Neural cell (in vitro differentiated cells): ENCODE measurements at places on chromosomes 2 and 18. TPM values are rescaled to one million over a fixed set of nuclear protein-coding genes. Genes with fewer than 3 reads are reported as not detected.

ERICH2 gene
- polyA plus RNA-seq: 1.3 TPM in 1 of 2 replicates, not detected in the other

TUBB8B gene
- not detected in 2 replicates for polyA plus RNA-seq

MERTK gene
- polyA plus RNA-seq: 0.16 and 0.53 TPM in 2 replicates

CDH19 gene
- polyA plus RNA-seq: 0.11 and 0.28 TPM in 2 replicates

MC2R gene
- not detected in 2 replicates for polyA plus RNA-seq

SETBP1 gene
- polyA plus RNA-seq: 13.7 and 19.5 TPM in 2 replicates

PARD3B gene
- 0.36 and 0.54 TPM in 2 replicates for polyA plus RNA-seq

DGKD gene
- polyA plus RNA-seq: 33.4 and 36.4 TPM in 2 replicates

UGT1A4 gene
- not detected in 2 replicates for polyA plus RNA-seq

TNFAIP6 gene
- not detected in 2 replicates for polyA plus RNA-seq

CTAGE1 gene
- polyA plus RNA-seq: not detected in 2 replicates

TTN gene
- 0.10 and 0.16 TPM in 2 replicates for polyA plus RNA-seq

ABCG5 gene
- polyA plus RNA-seq: 0.38 TPM in 1 of 2 replicates, not detected in the other

LCT gene
- polyA plus RNA-seq: not detected in 2 replicates

TUBA3D gene
- polyA plus RNA-seq: not detected in 2 replicates

AQP12A gene
- not detected in 2 replicates for polyA plus RNA-seq

IHH gene
- polyA plus RNA-seq: 0.36 TPM in 1 of 2 replicates, not detected in the other

DCDC2C gene
- not detected in 2 replicates for polyA plus RNA-seq

ZNF532 gene
- polyA plus RNA-seq: 119 and 132 TPM in 2 replicates

SLC19A3 gene
- 2.0 and 2.9 TPM in 2 replicates for polyA plus RNA-seq

VWC2L gene
- 0.31 and 1.3 TPM in 2 replicates for polyA plus RNA-seq

ATP8B1 gene
- polyA plus RNA-seq: not detected in 2 replicates

DYTN gene
- not detected in 2 replicates for polyA plus RNA-seq

ABHD1 gene
- not detected in 2 replicates for polyA plus RNA-seq

ASAP2 gene
- polyA plus RNA-seq: 41.0 and 54.6 TPM in 2 replicates

PDCD1 gene
- not detected in 2 replicates for polyA plus RNA-seq

FSHR gene
- 0.36 TPM in 1 of 2 replicates, not detected in the other for polyA plus RNA-seq

SLC5A6 gene
- polyA plus RNA-seq: 64.3 and 98.4 TPM in 2 replicates

LTBP1 gene
- 1.8 and 3.4 TPM in 2 replicates for polyA plus RNA-seq

UGT1A8 gene
- not detected in 2 replicates for polyA plus RNA-seq

NAT8 gene
- not detected in 2 replicates for polyA plus RNA-seq

IL18RAP gene
- not detected in 2 replicates for polyA plus RNA-seq

PRR30 gene
- not detected in 2 replicates for polyA plus RNA-seq

IL1R1 gene
- polyA plus RNA-seq: 0.40 TPM in 1 of 2 replicates, not detected in the other

CRYGD gene
- polyA plus RNA-seq: not detected in 2 replicates

NOSTRIN gene
- polyA plus RNA-seq: not detected in 2 replicates

FMNL2 gene
- polyA plus RNA-seq: 81.1 and 86.5 TPM in 2 replicates

MRO gene
- not detected in 2 replicates for polyA plus RNA-seq

RETREG2 gene
- 156 and 164 TPM in 2 replicates for polyA plus RNA-seq

AMER3 gene
- polyA plus RNA-seq: 19.2 and 22.7 TPM in 2 replicates

ABCB11 gene
- not detected in 2 replicates for polyA plus RNA-seq

HOXD13 gene
- polyA plus RNA-seq: not detected in 2 replicates

TXNDC2 gene
- 0.41 TPM in 1 of 2 replicates, not detected in the other for polyA plus RNA-seq
